Skin of body (tissue), 3 donors: ENCODE measurements at places on chromosomes 7 and 10. TPM values are rescaled to one million over a fixed set of nuclear protein-coding genes. Genes with fewer than 3 reads are reported as not detected.

Gene CCZ1
- total RNA-seq: 44.8 TPM

Gene AGR3
- total RNA-seq: not detected

DNA sequence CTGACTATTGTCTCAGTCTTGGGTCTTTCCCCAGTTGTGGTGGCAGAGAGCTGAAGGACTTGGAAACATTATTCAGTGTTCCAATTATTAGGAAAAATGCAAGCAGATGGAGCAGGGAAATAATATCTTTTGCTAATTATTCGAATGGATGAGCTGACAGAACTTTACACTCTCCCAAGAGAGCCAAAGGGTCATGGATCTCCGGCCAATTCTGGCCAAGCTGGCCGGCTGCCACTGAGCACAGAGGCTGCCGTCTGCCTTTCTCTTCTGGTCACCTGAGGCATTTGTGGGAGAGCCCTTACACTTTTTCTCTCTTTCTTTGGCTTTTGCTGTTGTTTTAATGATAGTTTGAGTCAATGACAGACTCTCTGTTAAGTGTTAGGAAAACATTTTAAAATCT is 22.2 kb upstream of the CNTNAP2 start:
- no peak for DNase-seq

DNA sequence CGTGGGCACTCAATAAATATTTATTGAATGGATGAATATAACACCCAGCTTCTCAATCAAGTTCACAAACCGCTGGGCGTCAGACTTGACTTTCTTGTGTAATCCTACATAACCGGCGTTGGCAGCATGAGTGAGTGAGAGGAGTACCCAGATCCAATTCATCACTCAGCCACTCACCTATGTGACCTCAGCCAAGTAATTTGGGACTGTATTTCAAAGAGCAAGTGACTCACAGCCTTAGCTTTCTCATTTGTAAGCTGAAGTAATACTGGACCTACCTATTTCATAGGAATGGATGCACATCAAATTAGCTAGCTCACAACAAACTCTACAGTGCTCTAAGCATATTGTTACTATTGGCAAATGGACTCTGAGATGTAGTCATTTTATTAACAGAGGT is 53.8 kb upstream of the FAM204A start:
- DNase-seq: no peak

DNA sequence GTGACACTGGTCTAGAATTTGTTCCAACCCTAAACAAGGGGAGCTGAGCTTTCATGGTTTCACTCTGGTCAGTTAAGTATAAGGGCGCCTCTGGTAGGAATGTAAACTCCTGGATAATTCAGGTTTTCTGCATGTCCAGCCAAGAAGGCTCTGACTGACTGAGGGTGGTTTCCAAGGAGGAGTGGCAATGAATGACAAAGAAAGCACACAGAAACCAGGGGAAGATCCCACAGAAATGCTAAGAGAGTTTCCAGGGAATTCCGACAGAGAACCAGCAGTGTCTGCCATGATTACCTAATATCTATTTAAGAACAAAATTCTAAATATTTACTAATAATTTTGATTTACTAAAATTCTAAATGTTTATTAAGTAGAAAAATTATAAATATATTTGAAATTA is 27.3 kb upstream of the NRG3 start:
- DNase-seq: no peak

- DNase-seq: no peak
These were observed 133.7 kb downstream of the LRRN3 start for GRCh38 chr7:111224354-111225231.

- no peak for DNase-seq
These were observed 453.0 kb downstream of the SORCS3 start for GRCh38 chr10:105094048-105094447.

DNA sequence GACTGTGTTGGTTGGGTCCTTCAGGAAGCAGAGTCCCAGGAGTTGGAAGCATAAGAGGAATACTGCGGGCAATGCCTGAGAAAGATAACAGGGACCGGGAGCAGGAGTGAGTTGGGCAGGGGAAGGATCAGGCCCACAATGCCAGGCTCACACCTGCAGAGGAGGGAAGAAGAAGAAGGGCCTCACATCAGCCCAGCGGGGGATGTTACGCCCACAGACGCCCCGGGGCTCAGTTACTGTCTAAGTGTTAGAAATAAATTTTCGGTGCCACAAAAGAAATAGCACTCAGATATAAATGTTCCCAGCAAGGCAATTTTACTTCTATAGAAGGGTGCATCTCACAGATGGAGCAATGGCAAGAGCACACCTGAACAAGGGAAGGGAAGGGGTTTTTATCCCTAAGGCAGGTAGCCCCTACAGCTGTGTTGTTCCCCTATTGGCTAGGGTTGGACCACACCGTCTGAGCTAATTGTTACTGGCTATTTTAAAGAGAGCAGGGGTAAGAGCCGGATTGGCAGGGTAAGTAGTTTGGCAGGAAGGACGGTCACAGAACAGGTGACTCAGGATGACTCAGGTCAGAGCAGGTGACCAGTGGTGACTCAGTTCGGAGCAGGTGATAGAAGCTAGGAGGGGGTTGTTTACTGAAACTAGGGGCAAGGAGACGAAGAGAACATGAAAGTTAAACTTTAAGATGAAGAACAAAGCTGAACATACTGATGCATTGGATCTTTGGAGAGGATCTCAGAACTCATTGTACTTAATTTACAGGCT is at the start of gene NOS3:
TSS of gene NOS3 (plus strand) at position 602 of the 771 bp plus-strand sequence. CDS start 2,787 bp downstream, outside the sequence.
- no peak for DNase-seq

GRCh38 chr10:127715782-127716378 is 21.1 kb upstream of the FOXI2 start:
- no peak for DNase-seq

GRCh38 chr7:15403751-15404150 is 158.1 kb downstream of the AGMO start:
- DNase-seq: no peak
